ENCODE measurements at places on chromosomes 7 and 10.
A peak's percentile ranks its signal among the peaks of the same experiment; 100 is the strongest.

DNA sequence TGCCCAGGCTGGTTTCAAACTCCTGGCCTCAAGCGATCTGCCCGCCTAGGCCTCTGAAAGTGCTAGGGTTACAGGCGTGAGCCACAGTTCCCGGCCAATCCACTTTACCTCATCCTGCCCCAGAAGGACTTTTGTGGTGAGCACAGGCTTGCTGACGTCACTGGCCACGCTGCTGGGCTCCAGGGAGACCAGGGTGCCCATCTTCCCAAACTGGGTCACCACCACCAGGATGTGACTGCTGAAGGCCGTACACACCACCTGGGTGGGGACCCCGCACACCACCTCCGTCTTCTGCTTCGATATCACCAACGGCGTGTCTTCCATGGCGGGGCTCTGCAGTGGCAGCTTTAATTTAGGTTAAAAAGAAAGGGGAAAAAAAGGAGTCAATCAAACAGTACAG, 816 bp downstream of the PSMG3 start:
- no peak for DNase-seq

GRCh38 chr7:79868010-79868409, 266.6 kb upstream of the GNAI1 start:
- no peak for DNase-seq

DNA sequence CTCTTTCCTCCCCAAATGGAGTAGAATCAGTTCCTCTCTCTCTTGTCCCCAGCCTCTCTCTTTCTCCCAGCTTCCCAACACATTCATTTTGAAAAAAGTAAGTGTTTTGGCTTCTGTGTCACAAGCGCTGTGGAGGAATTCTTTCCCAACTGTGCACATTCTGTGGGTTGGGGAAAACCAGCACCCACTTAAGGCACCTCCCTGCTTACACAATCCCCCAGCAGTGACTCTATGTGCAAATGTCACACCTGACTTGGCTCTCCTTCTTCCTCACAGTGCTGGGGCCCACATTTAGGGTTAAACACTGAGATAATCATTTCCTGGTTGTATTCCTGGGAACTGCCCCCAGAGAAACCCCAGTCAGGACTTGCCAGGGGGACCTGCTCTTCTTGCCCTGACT, 358.1 kb upstream of the ZNF32 start:
- DNase-seq = no peak

- DNase-seq = no peak
These were observed 50.4 kb downstream of the RBM33 start for GRCh38 chr7:155694851-155695250.

GRCh38 chr7:25787336-25787735, 364.7 kb upstream of the NFE2L3 start:
- no peak for DNase-seq

DNA sequence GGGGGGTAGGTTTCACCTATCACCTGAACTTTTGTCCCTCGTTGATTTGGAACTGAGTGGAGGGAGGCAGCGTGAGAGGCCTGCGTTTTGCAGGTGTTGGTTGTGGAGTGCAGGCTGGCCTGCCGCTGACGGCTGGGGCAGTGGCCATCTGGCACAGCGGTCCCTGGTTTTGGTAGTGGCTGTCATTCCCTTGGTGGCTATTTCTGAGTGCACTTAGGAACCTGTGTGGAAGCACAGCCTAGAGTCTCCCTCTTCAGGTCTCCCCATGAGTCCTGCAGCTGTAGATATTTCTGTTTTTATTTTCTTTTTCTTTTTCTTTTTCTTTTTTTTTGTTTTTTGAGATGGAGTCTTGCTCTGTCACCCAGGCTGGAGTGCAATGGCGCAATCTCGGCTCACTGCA, 129.2 kb downstream of the CUL2 start:
- DNase-seq = no peak

DNA sequence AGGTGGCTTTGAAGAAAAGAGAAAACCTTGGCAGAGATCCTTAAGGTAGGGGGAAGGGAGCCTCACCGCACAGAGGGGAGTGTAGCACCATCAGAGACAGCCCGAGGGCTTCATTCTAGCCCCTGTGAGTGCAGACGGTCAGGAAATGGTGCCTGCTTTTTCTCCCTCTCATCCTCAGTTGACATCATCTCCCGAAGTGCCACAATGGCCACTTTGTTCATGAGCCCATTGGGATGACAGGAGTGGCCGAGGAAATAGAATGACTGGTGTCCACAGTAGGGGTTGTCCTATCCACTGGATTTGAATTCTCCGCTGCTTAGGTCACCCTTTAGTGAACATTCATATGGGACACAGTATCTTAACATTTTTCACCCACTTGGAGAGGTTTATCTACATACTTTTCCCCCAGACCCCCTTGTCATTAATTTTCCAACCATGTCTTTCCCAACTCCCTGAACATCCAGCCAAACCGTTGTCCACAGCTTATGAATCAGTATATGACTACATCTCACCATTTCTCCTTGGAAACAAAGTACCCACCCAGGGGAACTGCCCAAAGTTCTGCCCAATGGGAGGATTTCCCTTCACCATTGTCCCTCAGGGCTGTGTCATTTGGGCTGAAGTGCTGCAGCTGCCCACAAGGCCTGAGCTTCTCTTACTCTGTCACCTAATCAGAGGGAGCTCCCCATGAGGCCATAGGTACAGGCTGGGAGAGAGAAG, 108.8 kb downstream of the ADCY1 start:
- DNase-seq = no peak

GRCh38 chr7:142114207-142114606, 2.7 kb downstream of the MGAM2 start:
- DNase-seq = no peak

DNA sequence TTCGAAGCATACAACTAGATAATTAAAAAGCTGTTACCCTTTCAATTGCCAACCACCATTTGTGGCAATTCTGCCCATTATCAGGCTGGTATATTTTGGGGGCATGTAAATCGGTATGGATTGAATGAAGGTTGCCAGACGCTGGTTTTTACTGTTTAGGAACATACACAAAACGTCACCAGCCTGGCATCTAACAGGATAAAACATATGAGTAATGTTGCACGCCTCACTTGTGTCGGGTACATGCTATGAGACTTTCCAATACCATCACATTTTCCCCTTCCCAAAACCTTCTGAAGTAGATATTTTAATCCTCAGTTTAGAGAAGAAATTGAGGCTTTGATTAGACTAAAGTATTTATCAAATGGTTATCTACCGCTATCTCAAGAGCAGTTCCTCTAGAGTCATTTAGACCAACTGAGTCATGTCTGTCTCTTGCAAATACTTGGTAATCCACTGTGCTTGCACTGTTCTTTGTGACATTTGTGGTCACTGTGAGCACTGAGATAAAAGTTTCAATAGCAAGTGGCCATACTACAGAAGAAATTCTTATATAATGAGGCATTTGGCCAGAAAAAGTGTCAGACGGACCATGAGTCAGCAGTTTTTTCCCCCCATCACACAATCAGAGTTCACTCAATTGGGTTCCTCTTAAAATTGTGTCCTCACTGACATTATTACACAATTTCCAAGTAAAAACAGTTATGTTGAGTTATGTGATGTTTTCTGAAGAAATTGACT, 498.7 kb downstream of the NXPH1 start:
- DNase-seq = no peak

- no peak for DNase-seq
These were observed 4.1 kb downstream of the PRSS2 start for GRCh38 chr7:142774826-142775225.

GRCh38 chr7:14836006-14836405, 66.5 kb downstream of the DGKB start:
- no peak for DNase-seq

- DNase-seq = no peak
These were observed 49.0 kb upstream of the TNRC18 start for GRCh38 chr7:5472432-5473315.

DNA sequence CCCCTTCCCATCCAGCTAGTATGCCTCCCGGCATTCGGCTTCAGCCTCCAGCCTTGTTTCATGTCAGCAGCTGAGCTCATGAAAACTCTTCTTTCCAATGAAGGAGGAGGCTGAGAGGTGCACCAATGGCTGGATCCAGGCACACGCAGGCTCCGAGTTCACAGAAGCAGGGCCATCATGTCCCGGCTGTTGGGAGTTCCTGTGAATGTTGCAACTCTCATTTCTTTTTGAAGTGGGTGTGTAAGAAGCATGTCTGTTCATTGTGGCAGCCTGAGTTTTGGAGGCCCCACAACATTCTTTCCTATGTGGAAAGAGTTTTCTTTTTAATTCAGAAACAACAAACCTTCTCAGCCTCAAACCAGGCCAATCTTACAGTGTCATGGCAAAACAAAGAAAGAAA, 89.7 kb downstream of the PTPRE start:
- DNase-seq = peak; percentile 46

GRCh38 chr7:88458946-88459345, 152.3 kb upstream of the STEAP4 start:
- no peak for DNase-seq

DNA sequence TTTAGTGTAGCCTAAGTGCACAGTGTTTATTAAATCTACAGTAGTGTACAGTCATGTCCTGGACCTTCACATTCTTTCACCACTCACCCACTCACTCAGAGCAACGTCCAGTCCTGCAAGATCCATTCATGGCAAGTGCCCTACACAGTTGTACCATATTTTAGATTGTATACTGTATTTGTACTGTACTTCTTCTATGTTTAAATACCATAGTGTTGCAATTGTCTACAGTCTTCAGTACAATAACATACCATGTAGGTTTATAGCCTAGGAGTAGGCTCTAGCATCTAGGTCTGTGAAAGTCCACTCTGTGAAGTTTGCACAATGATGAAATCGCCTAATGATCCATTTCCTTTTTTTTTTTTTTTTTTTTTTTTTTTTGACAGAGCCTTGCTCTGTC, 12.0 kb downstream of the EEPD1 start:
- DNase-seq = no peak

- DNase-seq = no peak
These were observed 49.7 kb downstream of the BZW2 start for GRCh38 chr7:16695621-16696237.

DNA sequence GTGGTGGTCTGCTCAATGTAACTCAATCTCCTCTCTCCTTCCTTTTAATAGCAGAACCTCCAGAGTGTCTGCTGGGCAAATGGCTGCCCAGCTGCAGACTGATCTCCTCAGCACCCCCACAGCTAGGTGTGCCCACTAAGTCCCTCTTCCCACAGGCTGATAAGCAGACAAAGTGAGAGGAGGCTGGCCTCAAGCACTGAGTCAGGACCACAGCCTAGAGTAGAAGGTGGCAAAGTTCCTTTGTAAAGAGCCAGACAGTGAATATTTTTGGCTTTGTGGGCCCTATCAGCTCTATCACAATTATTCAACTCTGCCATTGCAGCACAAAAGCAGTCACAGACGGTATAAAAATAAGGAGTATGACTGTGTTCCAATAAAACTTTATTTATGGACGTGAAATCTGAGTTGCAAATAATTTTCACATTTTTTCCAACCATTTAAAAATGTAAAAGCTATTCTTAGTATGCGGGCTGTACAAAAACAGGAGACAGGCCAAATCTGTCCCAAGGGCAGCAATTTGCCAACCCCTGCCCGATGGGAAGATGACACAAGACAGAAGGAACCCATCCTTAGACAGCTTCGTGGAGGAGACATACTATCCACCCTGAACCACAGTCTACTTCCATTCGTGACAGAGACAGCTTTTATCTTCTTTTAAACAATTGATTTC, 23.4 kb downstream of the JAZF1 start:
- DNase-seq = no peak

DNA sequence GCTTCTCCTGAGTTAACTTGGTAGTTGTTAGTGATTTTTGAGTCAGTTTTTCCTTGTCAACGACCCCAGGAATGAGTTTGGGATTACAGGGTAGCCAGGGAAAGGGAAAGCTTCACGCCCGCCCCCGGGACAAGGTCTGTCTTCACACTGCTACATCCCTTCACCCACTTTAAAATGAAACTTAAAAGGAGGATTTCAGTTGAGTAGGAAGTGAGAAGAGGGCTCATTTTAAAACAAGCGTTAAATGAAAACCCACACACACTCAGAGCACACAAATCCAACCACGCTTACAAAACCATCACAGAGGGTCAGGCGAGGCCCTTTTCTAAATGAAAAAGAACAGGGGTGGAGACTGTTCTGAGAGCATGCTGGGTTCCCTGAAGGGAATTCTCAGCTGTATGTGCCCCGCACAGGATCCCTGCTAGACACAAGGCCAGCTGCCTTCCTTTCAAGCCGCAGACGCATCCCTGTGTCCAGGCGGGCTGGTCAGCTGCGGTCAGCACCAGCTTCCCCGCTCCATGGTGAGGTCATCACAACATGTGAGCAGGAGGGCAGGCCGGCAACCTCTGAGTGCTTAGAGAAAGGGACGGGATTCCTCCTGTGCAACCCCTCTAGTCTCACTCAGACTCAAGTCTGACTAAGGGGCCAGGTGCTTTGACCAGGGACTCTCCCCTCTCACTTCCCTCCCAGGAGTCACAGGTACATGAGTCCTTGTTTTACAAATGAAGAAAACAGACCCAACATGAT, 111.8 kb downstream of the EGFR start:
- no peak for DNase-seq

GRCh38 chr10:84333864-84334451, 5.6 kb downstream of the CCSER2 start:
- no peak for DNase-seq

- DNase-seq = no peak
These were observed 32.7 kb upstream of the TRIM8 start for GRCh38 chr10:102611514-102612087.

DNA sequence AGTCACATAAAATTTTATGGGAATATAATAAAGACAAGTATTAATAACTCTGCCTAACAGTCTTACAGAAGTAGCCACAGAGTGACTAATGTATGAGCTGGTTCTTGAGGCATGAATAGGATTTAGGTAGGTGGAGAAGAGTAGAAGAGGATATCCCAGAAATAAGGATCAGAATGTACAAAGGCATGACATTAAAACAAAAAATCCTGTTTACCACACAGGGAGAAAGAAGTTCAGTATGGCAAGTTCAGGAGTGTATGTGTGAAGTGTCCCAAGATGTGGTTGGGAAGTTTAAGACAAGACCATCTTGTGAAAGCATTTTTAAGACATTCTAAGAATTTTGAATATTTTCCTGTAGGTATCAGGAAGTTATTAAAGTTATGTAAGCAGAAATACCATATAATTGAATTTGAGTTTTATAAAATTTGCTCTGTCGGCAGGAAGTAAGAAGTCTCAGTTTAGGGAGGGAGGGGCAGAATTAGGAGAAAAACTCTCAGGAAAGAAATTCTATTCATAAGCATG, 64.7 kb upstream of the CAV2 start:
- DNase-seq = no peak

DNA sequence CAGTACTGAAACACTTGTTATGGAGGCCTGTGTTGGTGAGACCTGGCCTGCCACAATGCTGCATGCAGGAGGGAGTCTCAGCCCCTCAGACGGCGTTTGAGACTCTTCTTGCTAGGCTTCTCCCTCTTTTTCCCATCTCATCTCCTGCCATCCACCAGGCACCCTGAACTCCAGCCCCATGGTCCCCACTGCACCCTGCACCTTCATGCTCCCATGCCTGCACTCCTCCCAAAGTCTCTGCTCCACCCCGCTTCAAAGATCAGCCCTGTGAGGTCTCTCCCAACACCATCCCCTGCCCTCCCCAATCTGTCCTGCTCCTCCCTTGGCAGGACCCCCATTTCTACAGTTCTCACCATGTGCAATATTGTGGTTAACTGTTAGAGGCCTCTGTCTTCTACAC, 61.7 kb downstream of the VOPP1 start:
- DNase-seq = no peak

GRCh38 chr10:16520900-16521299, 779 bp downstream of the C1QL3 start:
- DNase-seq = peak; percentile 50

- no peak for DNase-seq
These were observed 34.6 kb downstream of the PHTF2 start for GRCh38 chr7:77833136-77833535.

Data from spinal cord (tissue), 10 donors.